ENCODE measurements at places on chromosomes 5 and 9.

DNA sequence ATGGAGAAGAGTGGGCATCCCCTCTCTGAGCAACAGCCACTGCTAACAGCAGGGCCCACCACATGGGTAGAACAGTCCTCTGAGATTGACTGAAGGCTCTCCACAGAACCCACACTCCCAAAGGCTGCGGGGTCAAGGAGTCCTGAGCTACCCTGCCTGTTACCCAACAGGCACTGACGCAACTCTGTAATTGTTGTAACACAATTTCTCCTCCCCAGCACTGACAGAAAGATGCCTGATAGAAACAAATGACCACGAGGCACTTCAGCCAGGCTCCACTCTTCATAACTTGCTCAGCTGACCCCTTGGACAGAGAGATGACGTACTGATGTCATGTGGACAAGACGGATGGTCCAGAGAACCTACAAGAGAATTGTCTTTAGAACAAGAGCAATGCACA is 220.7 kb downstream of the SPOCK1 start:
- DNase-seq, result no peak

GRCh38 chr5:2459251-2459650 is 292.2 kb downstream of the IRX2 start:
- no peak for DNase-seq

- DNase-seq, result no peak
Observed at GRCh38 chr5:119420169-119420568, 32.1 kb upstream of the HSD17B4 start.

GRCh38 chr5:80656425-80656824 is 1.6 kb upstream of the DHFR start:
- no peak for DNase-seq

DNA sequence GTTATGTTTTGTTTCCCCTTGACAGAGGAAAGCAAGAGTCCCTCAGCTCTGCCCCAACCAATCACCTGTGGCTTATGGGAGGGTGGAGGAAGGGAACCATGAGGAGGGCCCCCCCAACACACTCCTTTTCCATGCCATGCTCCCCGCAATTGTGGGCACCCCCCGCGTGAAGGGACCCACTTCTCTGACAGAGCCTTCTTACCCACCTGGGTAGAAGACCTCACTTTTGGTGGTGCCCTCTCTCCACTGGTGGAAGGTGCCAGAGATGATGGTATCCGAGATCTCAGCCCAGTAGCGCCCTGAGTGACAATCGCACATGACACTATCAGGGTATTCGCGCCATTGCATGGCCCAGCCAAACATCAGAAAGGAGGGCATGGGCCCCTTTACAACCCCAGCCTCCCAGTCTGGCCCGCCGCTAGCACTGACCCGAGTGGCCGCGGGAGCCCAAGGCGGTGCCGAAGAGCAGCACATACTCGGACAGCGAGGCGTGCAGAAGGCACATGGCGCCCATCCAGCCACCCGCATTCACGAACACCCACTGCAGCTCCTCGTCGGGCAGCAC is 714 bp downstream of the SIGMAR1 start:
- no peak for DNase-seq

DNA sequence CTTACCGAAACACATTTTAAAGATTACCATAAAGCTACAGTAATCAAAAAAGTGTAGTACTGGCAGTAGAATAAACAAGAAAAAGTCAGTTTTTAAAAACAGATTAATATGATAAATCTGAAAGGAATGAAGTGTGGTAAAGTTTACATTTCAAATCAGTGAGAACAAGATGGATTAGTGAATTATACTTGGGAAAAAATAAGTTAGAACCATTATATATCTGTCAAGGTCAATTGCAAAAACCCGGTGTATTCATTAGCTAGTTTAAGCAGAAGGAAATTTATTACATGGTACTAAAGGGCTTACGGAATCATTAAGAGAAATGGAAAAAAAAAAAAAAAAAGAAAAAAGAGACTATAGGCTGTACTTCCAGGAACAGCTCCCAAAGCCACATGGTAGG is 164.3 kb downstream of the MUSK start:
- no peak for DNase-seq

DNA sequence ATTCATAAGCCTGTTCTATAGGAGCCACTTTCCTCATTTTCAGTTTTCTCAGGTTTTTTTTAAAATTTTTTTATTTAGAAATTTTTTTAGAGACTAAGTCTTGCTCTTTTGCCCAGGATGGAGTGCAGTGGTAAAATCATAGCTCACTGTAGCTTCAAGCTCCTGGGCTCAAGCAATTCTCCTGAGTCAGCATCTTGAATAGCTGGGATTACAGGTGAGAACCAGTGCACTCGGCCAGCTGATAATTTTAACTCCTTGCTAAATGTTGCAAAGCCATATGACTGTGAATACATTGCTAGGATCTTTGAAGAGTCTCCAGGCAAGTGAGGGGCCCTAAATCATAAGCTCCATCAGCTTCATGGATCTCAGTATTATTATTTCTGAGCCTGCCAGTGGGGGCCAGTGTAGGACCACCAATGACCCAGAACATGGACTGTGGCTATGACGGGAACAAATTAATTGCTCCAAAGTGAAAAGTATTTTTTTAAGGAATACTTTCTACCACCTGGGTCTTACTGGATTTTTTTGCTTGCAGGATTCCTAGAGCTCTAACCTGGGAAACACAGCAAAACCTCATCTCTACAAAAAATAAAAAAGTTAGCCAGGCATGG is 5.7 kb upstream of the GAPVD1 start:
- DNase-seq, result peak; percentile 17

DNA sequence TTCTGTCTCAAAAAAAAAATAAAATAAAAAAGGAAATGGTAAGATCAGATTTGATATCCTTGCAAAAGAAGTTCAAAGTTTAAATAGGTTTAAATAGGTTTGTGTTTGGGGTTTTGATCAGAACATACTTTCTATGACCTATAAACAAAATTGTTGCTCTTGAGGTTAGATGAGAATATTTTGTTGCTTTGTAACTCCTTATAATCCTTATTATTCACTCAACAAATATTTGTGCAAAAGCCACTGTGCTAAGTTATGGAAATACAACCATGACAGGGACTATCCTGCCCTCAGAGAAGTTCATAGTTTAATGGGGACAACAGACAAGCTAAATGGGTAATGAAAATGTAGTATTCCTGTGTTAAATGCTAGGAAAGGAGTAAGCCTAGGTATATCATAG is 71.5 kb downstream of the INVS start:
- no peak for DNase-seq

DNA sequence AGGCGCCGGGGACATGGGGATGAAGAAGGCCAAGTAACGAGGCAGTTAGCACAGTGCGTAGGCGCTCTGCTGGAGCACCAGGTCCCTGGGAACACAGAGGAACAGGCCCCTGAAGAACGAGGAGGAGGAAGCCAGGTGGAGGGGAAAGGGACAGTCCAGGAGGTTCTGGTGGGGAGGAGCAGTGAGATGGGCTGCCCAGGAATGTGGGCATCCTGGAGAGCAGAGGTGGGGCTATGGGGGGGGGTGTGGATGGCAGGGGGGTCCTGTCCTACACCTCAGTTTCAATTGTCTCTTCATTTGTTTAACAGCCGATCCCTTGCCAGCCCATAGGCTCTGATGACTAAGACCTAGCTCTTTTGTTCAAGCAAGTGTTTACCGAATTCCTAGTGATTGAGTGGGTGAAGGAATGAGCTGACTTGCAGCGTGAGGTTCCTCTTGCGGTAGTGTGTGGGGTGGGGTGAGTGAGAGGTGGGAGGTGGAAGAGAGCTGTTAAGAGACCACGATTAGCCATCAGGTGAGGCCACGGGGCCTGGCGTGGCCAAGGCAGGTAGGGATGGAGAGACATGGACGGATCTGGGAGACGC is 8.4 kb upstream of the PHYHD1 start:
- no peak for DNase-seq

DNA sequence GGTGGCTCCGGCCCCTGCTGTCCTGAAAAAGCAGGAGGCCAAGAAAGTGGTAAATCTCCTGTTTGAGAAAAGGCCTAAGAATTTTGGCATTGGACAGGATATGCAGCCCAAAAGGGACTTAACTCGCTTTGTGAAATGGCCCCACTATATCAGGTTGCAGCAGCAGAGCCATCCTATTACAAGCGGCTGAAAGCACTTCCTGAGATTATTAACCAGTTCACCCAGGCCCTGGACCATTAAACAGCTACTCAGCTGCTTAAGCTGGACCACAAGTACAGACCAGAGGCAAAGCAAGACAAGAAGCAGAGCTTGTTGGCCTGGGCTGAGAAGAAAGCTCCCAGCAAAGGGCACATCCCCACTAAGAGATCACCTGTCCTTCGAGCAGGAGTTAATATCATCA is 89.7 kb downstream of the MLLT3 start:
- no peak for DNase-seq

DNA sequence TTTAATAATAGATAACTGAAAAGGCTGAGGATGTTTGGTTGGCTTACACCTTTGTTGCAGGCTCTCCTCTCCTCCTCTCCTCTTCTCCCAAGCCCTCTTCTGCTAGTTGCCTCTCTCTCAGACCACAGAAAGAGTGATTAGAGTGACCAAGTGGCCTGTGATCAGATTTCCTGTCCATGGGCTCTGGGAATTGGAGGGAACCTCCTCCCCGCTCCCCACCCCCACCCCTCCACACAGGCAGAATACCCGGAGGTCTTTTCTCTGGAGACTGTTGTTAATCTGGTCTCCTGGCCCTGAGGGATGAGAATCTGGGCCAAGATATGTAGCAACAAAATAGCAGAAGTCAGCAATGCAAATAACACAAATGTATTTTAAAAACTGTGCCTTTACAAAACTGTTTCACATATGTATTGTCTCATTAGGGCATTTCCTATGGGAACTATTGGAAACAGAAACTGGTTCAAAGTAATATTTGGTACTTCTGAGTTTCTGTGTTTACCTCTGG is 361.3 kb downstream of the NR2F1-AS1 start:
- no peak for DNase-seq

DNA sequence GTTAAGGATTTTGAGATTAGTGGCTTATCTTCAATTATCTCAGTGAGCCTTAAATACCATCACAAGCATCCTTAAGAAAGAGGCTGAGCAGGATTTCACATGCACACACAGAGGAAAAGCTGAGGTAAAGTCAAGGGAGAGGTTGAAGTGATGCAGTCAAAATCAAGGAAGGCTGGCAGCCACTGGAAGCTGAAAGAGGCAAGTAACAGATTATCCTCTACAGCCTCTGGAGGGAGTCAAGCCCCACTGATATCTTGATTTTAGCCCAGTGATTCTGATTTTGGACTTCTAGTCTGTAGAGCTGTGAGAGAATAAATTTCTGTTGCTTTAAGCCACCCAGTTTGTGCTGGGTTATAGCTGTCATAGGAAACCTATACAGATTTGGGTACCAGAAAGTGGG is 80.1 kb downstream of the ANKRD31 start:
- no peak for DNase-seq

- DNase-seq, result no peak
Observed at GRCh38 chr9:97046228-97046627, 7.3 kb upstream of the CTSV start.

DNA sequence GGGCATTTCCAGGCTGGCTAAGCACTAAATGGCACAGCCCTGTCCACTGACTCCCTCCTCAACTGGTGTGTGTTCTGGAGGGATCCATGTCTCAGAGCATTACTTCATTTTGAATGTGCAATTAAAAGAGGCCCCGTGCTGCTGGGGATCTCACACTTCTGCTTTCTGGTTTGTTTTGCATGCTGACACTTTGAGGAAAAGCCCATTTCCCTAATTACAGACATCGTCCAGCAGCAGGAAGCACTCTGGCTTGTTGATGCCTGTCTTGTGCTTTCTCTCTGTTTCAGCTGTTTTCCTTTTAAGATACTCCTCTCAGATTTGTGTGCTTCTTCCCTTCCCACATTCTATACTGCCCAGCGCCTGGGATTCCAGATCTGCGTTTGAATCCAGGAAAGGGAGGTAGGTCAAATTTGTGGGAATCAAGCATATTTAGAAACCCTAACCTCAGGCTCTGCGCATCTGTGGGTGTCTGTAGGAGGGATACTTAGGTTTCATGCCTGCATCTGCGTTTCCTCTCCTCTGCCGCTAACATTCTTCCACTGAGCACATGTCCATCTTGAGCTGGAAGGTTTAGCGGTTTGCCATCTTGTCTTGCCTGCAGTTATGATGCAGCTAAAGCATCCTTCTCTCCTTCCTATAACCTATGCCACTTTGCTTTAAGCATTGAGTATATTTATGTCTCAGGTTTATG is 25.7 kb downstream of the SYK start:
- no peak for DNase-seq

- DNase-seq, result no peak
Observed at GRCh38 chr9:121748074-121748473, 96.6 kb downstream of the DAB2IP start.

DNA sequence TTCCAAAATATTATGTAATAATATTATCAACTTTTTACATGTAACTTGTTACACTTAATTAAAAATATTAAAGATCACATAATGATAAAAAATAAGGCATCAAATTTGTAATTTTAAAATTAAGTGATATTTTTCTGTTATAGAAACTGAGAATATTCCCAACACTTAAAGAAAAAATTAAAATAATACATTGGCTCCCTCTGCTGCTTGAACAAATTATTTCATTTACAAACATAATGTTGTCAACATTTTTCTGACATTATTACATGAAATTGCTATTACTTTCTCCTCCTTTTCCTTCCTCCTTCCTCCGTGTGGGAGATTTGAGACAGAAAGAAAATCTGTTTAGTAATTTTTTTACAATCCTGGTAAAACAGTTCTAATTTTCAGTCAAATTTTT is 42.3 kb downstream of the RNF180 start:
- DNase-seq, result no peak

DNA sequence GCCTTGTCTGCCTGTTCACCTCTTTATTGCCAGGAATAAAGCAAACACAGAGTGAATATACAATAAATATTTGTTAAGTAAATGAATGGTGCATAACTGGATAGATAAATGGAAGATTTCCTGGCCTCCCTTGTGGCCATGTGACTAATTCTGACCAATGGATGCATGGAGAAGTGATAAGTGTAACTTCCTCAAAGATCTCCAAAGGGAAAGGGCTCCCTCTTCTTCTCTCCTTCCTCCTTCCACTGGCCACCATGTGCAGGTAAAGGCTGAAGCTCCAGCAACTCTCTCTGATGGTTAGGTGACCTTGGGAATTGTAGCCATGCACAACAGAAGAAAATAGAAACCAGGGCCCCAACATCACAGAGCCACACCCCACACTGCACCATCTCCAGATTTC is 174.4 kb downstream of the EBF1 start:
- DNase-seq, result no peak

GRCh38 chr9:37444890-37445289 is 20.4 kb downstream of the ZBTB5 start:
- no peak for DNase-seq

DNA sequence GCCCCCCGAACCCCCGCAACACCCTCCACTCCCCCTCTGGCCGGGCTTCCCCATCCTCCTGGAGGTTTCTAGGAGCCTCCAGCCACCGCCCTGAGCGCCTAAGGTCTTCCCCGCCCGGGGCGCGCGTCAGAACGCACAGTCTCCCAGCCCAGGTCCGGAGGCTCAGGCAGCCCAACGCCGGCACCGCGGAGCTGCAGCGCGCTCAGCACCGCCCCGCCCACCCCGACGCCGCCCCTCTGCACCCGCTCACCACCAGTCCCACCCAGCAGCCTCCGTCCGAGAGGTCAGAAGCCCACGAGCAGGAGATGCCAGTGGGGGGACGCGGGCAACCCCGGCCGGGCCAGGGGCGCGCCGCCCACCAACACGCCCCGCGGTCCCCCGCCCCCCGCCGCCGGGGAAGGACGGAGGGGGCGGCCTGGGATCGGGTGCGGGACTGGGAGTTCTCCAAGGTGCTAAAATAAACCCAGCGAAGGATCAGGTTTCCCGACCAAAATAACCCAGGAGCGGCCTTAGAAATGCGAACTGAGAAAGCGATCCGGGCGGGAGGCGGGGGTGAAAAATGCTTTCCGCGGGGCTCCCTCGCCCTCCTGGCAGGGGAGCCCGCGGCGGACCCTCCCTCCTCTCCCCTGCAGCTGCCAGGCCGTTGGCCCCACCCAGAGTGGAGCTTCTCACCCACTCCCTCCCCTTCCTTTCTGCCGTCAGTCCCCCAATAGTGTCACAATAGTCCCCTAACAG is 6.5 kb upstream of the FAM78A start:
- peak; percentile 39 for DNase-seq
